Cortex of kidney (tissue), 1 donor: ENCODE measurements at places on chromosomes 16 and 17.

DNA sequence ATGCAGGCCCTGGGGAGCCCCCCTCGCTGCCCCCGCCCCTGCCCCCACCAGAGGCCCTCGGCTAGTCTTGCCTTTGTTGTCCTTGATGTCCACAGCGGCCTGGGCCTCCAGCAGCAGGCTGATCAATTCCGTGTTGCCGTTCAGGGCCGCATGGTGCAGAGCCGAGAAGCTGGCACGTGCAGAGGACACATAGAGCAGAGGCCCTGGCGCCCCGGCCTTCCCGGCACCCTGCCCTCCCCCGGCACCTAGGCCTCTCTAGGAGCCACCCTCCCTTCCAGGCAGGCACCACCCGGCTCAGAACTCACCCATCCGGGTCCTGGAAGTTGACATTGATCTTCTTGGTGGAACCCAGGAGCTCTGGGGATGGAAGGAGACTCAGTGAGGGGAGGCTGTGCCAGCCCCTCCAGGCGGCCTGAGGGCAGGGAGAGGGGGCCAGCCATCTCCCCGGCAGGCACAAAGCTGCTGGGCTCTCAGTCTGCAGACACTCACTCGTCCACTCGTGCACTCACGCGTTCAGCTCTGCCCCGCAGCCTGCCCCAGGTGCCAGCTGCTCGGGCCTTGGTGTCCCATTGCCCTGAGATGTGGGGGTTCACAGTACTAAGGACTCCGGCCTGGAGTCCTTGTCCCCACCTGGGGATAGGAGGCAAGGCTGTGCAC lies 6.3 kb downstream of the CASKIN1 start:
- no peak for DNase-seq

DNA sequence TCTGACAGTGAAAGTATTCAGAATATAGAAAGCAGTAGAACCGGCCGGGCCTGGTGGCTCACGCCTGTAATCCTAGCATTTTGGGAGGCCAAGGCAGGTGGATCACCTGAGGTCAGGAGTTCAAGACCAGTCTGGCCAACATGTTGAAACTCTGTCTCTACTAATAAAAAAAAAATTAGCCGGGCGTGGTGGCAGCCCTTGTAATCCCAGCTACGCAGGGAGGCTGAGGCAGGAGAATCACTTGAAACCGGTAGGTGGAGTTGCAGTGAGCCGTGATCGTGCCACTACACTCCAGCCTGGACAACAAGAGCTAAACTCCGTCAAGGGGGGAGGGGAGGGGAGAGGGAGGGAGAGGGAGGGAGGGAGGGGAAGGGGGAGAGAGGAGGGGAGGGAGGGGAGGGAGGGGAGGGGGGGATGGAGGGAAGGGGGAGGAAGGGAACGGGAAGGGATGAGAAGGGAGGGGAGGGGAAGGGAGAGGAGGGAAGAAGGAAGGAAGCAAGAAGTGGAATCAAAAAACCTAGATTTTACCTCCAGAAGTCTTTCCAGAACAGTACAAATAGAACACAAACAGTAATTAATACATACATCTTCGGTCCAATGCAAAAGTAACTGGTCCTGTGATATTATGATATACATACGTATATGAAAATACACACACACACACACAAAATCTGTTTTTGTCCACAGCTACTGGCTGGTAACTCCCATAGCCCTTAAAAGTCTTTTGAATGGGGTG lies 10.9 kb upstream of the NT5C start:
- no peak for DNase-seq

GRCh38 chr16:89502081-89502843 lies 5.9 kb upstream of the SPG7 start:
- DNase-seq, result no peak

- DNase-seq, result no peak
Measured at GRCh38 chr16:78768718-78769117, 669.3 kb downstream of the WWOX start.

DNA sequence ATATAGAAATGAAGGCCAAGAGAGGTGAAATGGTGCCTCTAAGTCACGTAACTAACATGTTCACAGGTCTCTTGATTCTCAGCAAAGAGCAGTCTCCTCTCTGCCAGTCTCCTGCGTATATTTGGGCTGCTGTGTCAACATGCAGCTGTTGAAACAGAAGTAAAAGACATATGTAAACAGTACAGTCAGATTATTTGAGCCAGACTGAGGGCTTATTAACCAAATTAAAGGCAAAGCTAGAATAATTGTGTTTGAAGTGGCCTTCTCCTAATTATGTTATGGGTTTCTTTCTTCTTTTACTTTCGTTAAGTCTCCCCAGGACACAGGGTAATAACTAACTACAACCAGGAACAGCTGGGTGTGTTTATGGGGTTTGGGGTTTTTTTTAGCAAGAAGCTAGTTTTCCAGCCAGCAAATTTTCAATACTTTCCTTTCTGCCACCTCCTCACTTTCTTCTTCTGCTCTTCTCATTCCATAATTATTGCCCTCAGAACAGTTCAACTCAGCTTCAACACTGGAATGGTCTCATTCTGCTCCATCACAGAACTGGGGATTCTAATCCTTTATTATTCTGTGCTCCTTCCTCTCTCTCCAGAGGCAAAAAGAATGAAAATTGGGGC lies 18.4 kb downstream of the G6PC1 start:
- DNase-seq, result no peak

DNA sequence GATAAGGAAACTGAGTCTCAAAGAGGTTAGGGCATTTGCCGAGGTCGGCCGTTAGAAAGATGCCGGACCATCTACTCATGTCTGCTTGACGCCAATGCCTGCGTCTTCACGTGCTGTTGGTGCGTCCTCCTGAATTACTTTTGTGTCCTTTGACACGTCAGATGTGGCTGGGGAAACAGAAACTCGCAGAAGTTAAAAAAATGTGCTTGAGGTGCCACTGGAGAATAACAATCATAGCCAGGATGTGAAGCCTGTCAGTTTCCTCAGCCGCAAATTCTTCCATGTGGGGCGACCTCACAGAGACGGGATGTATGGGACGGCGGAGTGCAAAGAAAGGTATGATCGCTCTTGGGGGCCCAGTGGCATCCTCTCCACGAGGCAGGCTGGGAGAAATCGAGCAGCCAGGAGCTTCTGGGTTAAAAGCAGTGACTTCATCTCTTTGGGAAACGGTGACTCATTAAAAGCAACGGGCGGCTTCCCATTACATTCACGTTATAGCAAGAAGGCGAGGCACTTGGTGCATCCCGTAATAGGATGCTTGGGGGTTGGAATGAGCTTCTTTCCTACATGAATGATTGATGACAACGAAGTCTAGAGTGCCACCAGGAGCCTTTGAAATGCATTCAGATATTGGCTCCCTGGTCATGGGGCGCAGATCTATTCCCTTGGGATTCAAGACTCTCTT lies 67.8 kb downstream of the BMERB1 start:
- no peak for DNase-seq

GRCh38 chr16:53915452-53916160 lies 211.7 kb downstream of the FTO start:
- no peak for DNase-seq

DNA sequence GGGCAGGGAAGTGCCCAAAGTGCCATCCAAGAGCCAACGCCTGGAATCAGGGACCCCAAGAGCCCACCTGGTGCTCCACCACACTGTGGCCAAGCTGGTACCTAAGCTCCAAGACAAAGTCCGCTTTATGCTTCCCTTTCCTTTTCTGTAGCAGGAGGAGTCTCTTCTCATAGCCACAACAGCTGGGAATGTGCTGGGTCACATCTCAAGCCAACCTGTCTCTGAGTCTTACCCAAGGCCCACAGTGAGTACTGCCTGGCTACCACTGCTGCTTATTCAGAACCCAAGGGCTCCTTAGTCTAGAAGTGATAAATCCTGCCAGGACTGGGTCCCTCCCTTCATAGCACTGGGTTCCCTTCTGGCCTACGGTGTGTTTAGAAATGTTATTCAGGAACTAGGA lies 49.8 kb downstream of the ERCC4 start:
- DNase-seq, result no peak

- no peak for DNase-seq
Measured at GRCh38 chr16:66832661-66833305, 2.0 kb upstream of the NAE1 start.

DNA sequence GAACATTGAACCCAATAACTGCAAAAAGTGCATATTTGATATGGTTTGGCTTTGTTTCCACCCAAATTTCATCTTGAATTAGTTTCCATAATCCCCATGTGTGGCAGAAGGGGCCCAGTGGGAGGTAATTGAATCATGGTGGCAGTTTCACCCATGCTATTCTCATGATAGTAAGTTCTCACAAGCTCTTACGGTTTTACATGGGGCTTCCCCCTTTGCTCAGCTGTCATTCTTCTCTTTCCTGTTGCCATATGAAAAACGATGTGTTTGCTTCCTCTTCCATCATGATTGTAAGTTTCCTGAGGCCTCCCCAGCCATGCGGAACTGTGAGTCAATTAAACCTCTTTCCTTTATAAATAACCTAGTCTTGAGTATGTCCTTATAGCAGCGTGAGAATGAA lies 127.6 kb downstream of the CHD9NB start:
- DNase-seq, result no peak

DNA sequence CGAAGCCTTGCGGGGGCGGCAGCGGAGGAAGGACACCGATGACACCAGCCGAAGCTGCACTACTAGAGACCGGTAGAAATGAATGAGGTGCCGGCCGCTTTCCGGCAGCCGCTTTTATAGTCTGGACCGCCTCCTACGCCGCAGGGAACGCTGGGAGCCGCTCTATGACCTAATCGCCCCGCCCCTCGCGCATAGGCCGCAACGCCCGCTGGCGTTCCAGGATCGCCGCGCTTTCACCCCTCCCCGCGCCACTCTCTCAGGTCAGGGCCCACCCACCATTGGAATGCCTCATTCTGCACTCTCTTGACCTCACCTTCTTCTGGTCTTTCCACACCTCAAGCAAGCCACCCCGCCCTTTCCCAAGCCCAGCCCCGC lies at the start of gene DDX5:
Gene DDX5, minus strand, starts transcription at position 89 of the 375 bp plus-strand sequence. CDS start 170 bp downstream, outside the sequence.
- peak; percentile 34 for DNase-seq

- no peak for DNase-seq
Measured at GRCh38 chr16:3180445-3180878, 7.5 kb upstream of the OR1F1 start.

- no peak for DNase-seq
Measured at GRCh38 chr17:12398441-12399051, 267.1 kb upstream of the MYOCD start.

DNA sequence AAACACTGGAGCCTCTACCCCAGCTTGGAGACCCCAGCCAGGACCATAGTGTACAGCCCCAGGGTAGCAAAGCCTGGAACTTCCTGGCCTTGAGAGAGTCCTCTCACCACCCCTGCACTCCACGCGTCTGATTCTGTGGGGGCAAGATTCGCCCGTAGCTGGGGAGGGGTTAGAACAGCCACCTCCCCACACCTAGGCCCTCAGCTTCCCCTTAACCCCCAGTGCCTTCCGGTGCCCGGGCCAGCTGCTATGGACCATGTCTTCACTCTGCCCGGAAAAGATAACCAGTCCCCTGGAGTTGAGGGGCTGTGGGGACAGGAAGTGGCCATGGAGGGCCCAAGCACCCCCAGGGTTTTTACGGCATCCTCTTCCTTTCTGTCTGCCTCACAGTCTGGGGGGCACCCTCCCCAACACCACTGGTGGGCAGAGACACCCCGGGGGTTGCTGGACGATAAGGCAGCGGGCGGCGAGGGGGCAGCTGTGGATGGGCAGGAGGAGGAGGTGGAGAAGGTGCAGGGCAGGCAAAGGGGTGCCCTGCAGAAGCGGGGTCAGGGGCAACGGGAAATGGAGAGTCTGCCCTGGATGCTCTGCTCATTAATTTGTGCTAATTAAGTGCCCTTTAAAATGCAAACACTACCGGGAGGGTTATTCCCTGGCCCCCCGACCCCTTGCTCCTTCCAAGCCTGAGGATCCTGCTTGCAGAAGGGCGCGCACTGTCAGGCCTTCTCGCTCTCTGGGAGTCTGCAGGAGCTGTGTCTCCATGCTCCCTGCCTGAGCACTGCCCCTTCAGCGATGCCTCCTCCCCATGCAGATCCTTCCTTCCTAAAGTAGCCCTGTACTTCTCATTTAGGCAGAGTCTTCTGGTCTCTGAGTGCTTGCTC lies 2.4 kb downstream of the PRSS27 start:
- DNase-seq, result no peak

GRCh38 chr16:14602443-14602963 lies 27.6 kb downstream of the PARN start:
- no peak for DNase-seq

DNA sequence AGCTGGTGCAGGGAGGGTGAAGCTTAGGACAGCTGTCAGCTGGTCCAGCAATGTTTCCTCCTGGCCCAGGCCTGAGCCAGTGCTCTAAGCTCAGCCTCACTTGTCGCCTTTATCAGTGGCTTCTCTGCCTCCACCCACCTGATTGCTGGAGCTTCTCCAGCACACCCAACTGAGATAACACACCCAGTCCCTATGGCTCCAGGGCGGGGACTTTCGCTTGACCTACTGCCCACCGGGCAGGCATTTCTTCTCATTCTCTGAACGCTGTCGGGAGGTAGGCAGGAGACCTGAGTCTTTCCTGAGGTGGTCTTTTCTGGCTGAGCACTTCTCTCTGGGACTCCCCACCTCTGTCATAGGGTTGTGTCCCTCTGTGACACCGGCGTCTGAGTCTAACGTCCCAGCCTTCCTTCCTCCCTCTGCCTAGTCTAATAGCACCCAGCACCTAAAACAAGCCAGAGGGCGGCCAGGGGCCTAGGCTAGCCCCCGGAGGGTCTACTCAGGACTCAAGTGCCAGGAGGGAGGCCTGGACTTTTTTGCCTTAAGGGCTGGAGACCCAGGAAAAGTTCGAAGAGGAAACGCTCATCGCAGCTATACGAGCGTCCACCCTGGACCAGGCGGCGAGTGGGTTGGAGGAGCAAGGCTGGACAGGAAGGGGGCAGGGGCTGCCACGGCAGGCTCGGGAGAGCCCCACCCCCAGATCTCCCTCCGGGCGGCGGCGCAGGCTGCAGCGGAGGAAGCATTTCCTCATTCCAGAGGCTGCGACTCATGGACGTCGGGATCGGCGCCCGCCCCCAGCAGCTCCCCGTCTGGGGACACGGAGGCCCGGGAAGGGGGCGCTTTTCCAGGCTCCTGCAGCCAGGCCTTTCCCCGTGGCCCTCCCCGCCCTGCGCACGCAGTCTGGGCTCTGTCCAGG lies 756 bp downstream of the TAX1BP3 start:
- DNase-seq, result no peak

GRCh38 chr17:59798111-59798510 lies 90.7 kb downstream of the VMP1 start:
- no peak for DNase-seq

GRCh38 chr17:30605027-30605426 lies 127.8 kb downstream of the GOSR1 start:
- no peak for DNase-seq

GRCh38 chr17:74499992-74500391 lies 31.3 kb downstream of the CD300LB start:
- DNase-seq, result no peak

- no peak for DNase-seq
Measured at GRCh38 chr17:38418693-38419507, 9.4 kb upstream of the ARHGAP23 start.

GRCh38 chr17:77432034-77432661 lies 291.4 kb downstream of the SEC14L1 start:
- no peak for DNase-seq
